Left renal pelvis (tissue), 4 donors: ENCODE measurements at places on chromosomes 7 and 10. TPM values are rescaled to one million over a fixed set of nuclear protein-coding genes. Genes with fewer than 3 reads are reported as not detected.

SPDYE11 gene
- 0.32 TPM for polyA plus RNA-seq

NUPR2 gene
- polyA plus RNA-seq, result 1.4 TPM

PDZD7 gene
- 2.9 TPM for polyA plus RNA-seq

MEIG1 gene
- polyA plus RNA-seq, result 0.96 TPM

UBE3C gene
- 39.6 TPM for polyA plus RNA-seq
